Gastroesophageal sphincter (tissue), 4 donors: ENCODE measurements at places on chromosomes 16 and 17. TPM values are rescaled to one million over a fixed set of nuclear protein-coding genes. Genes with fewer than 3 reads are reported as not detected.

DNA sequence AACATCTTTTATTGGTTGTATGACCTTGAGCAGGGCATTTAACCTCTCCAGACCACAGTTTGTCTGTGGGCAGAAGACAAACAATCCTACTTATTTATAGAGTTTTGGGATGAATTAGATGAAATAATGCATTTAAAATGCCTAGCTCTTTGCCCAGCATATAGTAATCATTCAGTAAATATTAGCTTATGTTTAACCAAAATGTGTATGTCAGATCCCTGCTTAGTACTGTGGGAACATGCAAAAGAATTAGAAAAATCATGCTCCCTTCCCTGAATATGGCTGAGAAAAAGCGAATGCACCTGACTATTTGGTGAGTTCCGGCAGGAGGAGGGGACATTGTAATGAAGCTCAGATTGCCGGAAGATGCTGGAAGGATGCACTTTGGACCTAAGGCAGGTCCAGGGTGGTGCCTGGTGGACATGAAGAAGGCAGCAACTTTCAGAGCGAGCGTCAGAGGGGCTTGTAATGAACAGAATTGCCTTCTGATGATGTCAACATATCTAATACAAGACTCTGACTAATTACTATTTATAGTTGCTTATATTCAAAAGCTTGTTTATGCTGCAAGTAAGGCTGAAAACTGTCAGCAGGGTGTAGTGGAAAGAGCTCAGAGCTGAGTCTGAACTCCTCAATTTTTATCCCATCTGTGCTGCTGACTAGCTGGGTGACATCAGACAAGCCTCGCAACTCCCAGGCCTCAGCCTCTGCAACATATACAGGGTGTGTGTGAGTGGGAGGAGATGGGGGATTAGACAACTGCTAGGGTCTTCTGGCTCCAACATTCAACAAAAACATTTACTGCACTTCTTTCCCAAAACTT lies 221.2 kb downstream of the PRKCA start:
- ATAC-seq = peak; percentile 51

DNA sequence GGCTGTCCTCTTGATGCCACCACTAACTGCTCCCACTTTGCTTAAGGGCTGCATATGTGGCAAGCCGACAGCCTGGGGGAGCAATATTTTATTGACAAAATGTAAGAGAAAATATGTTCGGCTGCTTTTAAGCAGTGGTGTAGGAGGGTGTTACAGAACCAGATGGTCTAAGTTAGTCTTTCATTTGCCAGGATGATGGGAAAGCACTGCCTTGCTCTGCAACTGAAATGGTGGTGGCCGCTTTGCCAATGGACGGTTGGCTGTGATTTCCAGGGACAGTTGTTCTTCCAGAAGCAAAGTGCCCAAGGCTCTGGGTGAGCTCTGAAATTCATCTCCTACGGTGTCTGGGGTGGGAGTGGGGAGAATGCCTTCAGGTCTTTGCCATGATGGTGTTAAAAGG lies 469.3 kb downstream of the TOX3 start:
- no peak for ATAC-seq

- no peak for ATAC-seq
Measured at GRCh38 chr16:79054211-79054984, 546.1 kb downstream of the MAF start.

DNA sequence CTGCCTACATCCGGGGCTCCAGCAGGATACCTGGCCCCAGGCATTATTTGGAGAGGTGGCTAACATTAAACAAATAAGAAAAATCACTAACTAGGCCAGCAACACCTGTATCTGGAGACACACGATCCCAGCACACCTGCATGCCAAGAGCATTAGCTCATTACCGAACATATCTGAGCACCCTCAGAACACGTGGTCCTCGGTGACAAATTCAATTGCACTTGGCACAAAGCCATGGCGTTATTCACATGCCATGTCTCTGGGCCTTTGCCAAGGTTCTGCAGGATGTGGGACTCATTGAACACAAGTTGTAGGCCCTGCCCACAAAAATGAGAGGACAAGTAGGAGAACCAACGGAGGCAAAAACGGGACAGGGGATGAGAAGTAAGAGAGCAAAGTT lies 552.3 kb downstream of the TOX3 start:
- no peak for ATAC-seq

- ATAC-seq = no peak
Measured at GRCh38 chr17:6279659-6280058, 155.3 kb downstream of the AIPL1 start.

TBC1D3B gene
- total RNA-seq = 6.7 TPM

- no peak for ATAC-seq
Measured at GRCh38 chr16:78939597-78939996, 660.9 kb downstream of the MAF start.

- ATAC-seq = no peak
Measured at GRCh38 chr16:88693420-88694177, 7.3 kb upstream of the SNAI3 start.

NKD1 gene
- total RNA-seq = 27.7 TPM

GRCh38 chr16:59593194-59593661 lies 859.1 kb upstream of the GOT2 start:
- ATAC-seq = no peak

DNA sequence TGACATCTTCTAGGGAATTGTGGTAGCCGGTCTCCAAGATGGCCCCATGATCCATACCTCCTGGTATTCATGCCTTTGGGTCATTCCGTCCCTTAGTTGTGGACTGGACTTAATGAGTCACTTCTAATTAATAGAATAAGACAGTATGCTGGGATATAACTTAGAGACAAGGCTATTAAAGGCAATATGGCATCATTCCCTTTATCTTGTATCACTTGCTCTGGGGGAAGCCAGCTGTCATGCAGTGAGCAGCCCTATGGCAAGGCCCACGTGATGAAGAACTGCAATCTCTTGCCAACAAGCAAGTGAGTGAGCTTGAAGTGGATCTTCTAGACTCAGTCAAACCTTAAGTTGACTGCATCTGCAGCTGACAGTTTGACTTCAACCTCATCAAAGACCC lies 97.8 kb upstream of the MED13 start:
- no peak for ATAC-seq

DNA sequence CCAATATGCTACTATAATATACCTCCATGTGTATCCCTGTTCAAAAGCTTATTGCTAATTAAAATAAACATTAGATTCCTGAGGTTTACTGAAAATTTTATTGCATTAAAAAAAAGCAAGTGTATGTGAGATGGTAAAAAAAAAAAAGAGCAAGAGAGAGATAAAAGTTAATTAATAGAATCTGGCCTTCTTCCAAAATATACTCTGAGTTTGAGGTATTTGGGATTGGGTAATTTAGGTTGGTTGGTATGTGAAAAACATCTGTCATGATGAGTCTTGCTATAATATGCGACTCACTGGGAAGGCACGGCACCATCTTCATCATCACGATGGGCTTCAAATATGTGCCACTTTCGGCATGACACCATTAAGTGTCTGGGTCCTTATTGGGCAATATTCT lies 711.1 kb upstream of the SOX9 start:
- no peak for ATAC-seq

DNA sequence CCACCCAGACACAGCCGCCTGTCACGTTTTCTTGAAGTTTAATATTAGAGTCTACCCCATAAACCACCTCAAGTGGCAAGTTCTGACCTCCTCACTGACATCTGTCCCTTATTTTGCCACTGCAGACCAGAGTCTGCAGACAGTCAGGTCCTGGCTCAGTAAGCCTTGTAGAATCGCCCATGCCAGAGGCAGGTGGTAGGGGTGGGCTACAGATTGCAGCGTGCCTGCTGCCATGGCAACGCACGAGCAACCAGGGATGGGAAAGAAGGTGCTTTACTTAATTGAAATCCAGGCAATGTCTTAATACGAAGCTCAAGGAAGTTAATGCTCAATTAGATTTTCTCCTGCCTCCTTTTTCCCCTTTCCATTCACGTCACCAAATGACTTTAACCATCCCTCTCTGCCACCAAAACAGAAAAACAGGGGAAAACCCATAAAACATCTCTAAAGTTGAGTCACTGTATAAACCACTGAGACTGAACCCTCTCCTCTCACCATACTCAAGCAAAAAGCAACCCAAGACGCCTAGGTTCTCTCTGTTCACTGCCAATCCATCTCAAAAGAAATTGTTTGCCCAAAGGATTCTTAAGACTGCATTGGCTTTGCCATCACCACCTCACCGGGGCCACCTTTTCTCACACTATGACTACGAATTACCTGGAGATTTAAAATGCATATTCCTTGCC lies 228.8 kb downstream of the SLC39A11 start:
- ATAC-seq = no peak

EFNB3 gene
- total RNA-seq = 0.52 TPM

- no peak for ATAC-seq
Measured at GRCh38 chr17:82863941-82864712, 24.3 kb upstream of the ZNF750 start.

GRCh38 chr16:1458977-1459341 lies 14.6 kb upstream of the CCDC154 start:
- no peak for ATAC-seq

ZSCAN32 gene
- 25.5 TPM for total RNA-seq

TMEM100 gene
- total RNA-seq = 3.7 TPM

GRCh38 chr16:456891-457483 lies 31.5 kb downstream of the RAB11FIP3 start:
- peak; percentile 32 for ATAC-seq

GRCh38 chr16:8589057-8589899 lies 1.0 kb downstream of the TMEM114 start:
- ATAC-seq = no peak

CDT1 gene
- total RNA-seq = not detected

- no peak for ATAC-seq
Measured at GRCh38 chr16:3009568-3010390, 2.9 kb upstream of the CLDN9 start.

KRT20 gene
- not detected for total RNA-seq
